ENCODE measurements at places on chromosomes 7 and 10. TPM values are rescaled to one million over a fixed set of nuclear protein-coding genes. Genes with fewer than 3 reads are reported as not detected.

The C10orf105 gene
- total RNA-seq, result not detected

The MMRN2 gene
- 37.8 TPM for total RNA-seq

The VWC2 gene
- not detected for total RNA-seq

The SLC12A9 gene
- total RNA-seq, result 25.9 TPM

The ASAH2 gene
- 2.8 TPM for total RNA-seq

The GSDME gene
- not detected for total RNA-seq

The PRPS1L1 gene
- not detected for total RNA-seq

The CBLL1 gene
- 24.3 TPM for total RNA-seq

The LAMB4 gene
- total RNA-seq, result not detected

The SPDYE8 gene
- not detected for total RNA-seq

The PTPRZ1 gene
- total RNA-seq, result 28.7 TPM

The SLC16A12 gene
- total RNA-seq, result 1.4 TPM
